NCI-H187 treated with DMSO at 0.1 percent for 48 hours (cell line): ENCODE measurements at places on chromosomes 16 and 17.

DNA sequence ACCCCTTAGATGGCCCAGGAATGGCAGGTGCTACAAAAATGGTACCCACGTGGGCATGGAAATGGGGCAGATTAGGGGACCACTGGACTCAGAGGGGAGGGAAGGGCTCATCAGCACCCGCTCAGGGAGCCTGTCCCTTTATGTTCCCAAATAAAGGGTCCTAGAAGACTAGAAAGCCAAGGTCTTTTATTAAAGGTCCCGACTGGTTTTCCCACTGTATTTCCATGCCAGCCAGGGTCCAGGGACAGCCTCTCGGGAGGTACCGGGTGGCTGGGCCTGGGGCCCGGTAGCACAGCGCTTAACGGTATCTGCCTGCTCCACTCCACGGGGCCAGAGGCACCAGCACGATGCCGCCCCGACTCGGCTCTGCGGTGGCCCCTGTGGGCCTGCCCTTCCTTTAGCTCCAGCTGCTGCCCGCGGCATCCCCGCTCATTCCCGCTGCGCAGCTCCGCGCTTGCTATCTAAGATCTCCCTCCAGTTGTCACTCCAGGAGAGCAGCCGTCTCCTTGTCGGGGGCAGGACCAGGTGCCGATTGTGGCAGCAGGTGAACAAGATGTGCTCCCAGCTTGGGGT, 1.4 kb downstream of the NT5C start:
- no peak for DNase-seq

DNA sequence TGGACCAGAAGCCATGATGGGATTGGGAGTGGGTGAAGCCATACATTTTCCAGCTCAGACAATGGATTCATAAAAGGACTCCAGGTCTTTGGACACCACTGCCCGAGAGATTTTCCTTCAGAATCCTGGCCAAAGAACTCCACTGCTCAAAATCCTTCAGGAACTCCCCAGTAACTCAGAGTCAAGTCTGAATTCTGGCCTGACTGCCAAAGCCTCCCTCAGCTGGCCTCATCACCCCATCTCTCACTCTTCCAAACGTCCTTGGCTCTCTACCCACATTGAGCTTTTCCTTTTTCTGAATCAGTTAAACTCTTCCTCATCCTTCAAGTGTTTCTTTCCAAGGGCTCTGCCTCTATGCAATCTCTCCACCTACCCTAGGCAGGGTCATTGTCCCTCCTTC, 1.2 kb upstream of the SEPTIN1 start:
- no peak for DNase-seq

GRCh38 chr16:28192806-28193529, 18.8 kb downstream of the XPO6 start:
- no peak for DNase-seq

DNA sequence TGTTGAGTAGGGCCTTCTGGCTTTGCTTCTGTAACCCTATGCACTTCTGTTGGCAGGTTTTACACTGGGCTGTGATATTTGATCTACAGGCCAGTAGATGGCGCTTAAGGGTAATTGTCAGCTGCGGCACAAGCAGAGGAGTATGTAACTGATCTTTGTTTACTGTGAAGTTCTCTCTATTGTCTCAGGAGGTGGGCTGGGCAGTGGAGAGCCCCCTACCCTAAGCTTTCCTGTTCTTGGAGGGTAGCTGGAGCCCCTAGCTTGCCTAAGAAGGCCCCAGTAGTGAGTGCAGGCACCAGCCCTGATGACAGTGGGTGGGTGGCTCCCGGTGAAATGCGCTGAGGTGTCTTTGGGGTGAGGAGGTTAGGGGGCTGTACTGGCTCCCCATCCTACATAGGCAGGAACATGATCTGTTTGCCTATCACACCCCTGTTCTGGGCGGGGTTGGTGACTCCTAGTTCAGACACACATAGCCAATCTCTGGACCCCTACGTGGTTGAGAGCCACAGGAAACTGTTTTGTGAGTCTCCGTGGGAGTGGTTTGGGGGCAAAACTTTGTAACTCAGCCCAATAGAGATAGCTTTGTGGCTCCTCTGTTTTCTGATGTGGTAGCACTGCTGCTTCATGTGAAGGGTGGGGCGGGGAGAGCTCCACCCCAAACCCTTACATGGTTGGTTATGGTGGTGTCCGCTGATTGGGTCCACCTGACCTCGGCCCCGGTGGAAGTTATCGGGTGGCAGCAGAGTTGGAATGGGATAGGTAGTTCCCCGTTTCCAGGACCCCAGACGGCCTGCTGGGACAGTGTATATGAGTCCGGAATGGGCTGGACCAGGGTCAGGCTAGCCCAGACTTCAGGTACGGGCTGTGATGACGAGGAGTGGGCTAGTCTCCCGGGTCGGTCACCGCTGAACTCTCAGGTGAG, 60.4 kb downstream of the SLFN11 start:
- no peak for DNase-seq

DNA sequence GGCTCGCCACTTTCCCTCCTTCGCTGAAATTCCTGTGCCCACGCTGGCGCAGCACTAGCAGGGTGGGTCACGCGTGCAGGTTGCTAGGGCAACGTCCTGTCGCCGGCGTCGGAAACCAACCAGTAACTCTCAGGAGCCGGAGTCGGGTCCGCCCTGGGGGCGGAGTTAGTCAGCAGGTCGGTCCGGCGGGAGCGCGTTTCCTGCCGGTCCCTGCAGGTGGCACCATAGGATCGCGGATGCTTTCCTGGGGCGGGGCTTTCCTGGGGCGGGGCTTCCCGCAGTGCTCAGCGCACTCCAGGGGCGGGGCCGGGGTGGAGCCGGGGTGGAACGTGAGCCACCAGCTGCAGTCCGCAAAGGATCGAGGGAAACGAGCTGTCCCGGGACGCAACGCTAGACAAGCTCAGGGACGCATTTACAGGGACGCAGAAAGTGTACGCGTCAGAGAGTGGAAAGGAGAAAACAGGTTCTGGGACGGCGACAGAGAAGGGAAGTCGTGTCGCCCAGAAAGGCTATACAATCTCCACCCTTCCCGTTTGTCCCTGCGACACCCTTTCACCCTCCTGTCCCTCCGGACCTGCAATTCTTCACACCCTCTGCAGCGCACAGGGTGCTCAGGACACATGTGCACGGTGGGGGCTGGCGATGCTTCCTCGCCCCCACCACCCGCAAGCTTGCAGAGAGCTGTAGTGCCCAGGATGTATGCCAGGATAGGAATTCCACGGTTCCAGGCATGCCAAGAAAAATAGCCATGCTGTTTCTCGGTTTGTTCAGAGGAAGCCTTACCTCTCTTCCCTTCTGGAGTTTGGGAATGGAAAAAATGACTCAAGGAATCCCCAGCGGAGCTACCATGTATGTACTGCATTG, 12.3 kb downstream of the COPZ2 start:
- peak; percentile 69 for DNase-seq

DNA sequence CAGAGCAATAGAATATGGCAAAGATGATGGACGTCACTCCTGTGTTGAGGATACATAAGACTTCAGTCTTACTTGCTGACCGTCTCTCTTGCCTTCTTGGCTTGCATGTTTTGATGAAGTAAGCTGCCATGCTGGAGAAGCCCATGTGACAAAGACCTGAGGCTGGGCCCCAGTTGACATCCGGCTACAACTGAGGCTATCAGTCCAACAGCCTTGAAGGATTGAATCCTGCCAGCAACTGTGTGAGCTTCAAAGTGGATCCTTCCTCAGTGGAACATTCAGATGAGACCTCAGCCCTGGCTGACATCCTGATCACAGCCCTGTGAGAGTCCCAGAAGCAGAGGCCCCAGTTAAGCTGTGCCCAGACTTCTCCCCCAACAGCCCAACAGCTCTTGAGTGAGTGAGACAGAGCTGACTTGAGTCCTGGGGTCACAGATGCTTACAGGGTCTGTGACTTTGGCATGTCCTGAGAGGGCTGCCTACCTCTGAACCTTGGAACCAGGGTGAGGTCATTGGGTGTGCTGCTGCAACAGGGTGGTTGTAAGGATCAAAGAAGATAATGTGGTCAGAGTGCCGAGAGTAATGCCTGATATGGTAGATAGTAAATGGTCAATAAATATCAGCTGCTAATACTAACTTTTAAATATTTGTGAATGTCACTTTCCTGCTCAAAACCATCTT, 2.4 kb upstream of the BRD7 start:
- no peak for DNase-seq

GRCh38 chr16:85557083-85557970, 55.8 kb upstream of the GSE1 start:
- DNase-seq = no peak

DNA sequence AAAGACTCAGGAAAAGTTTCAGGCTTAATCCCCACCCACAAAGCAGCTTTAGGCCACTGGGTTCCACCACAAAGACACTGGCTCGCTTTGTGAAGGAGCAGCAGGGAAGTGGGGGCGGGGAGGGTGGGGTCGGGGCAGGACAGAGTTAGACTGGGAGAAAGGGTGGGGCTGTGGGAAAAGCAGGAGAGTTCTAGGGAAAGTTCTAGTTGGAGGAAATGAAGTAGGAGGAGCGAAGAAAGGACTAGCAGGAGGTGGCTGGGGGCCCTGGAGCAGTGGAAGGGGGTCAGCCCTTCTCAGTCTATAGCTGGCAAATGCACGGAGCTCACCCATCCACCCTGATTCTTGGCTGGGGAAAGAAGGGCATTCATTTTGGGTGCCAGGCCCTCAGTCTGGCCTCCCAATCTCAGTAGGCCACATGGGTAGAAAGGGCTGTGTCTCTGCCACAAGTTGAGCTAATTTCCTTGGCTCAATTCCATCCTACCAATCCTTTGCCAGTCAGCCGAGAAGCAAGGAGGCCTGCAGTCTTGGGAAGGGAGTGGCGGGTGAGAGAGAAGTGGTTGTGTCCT, 4.6 kb downstream of the INPP5K start:
- no peak for DNase-seq

DNA sequence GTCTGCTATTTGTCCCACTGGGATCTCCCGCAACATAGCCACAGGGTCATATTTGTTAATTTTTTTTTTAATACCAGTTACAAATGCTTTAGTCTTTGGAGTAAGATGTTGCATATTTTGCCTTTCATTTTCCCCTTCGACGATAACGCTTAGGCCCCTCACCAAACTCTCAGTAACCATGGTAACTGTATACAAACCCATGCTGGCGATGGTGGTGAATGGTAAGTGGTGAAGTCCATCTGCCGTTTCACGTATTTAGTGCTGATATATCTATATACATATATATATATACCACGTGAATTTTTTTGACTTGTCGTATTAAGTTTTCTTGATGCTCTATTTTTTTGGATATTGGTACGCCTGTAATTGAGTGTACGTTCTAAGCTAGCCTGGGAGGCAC, 263.7 kb downstream of the RBFOX1 start:
- no peak for DNase-seq

DNA sequence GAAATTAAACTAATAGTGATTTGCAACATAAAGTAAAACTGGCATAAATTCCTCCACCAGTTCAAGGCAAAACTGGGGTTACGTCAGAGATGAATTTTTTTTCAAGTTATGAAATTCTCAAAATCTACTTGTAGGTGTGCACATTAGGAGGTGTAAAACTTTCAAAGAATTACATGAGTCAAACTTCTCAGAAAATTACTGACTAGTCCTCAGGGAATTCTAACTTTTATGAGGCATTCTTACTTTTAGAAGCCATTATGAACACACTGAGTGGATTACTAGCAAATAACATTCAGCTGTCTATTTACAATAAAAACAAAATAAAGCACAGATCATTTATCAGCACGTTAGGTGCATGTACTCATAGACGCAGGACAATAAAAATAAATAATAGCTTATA, 348.7 kb downstream of the CDH11 start:
- DNase-seq = no peak
